ENCODE measurements at places on chromosomes 16 and 17. TPM values are rescaled to one million over a fixed set of nuclear protein-coding genes. Genes with fewer than 3 reads are reported as not detected.

The TLCD1 gene
- 9.5 TPM for total RNA-seq

- no peaks in the 10 kb centered on the region for H3K4me1 ChIP-seq
- no peak for DNase-seq
- peaks cover 15% of the 10 kb centered on the region for H3K27me3 ChIP-seq
- H3K27ac ChIP-seq: no peak overlapping the region
Observed at GRCh38 chr17:36475346-36475970, 11.0 kb upstream of the ZNHIT3 start.

GRCh38 chr16:89354325-89354724, 136.0 kb downstream of the ANKRD11 start:
- no peak overlapping the region for H3K4me3 ChIP-seq
- no peak for DNase-seq
- H3K27me3 ChIP-seq: no peaks in the 10 kb centered on the region
- peaks cover 89% of the 10 kb centered on the region for H3K4me1 ChIP-seq
- H3K36me3 ChIP-seq: peaks cover 24% of the 10 kb centered on the region
- no peak overlapping the region for H3K27ac ChIP-seq

The IRX5 gene
- not detected for total RNA-seq

GRCh38 chr17:386141-386876, 33.7 kb upstream of the RPH3AL start:
- H3K4me1 ChIP-seq: peaks cover 7% of the 10 kb centered on the region
- no peak overlapping the region for H3K27ac ChIP-seq
- H3K4me3 ChIP-seq: peak overlapping the region; percentile 65
- H3K27me3 ChIP-seq: peaks cover 7% of the 10 kb centered on the region
- peak; percentile 83 for DNase-seq

DNA sequence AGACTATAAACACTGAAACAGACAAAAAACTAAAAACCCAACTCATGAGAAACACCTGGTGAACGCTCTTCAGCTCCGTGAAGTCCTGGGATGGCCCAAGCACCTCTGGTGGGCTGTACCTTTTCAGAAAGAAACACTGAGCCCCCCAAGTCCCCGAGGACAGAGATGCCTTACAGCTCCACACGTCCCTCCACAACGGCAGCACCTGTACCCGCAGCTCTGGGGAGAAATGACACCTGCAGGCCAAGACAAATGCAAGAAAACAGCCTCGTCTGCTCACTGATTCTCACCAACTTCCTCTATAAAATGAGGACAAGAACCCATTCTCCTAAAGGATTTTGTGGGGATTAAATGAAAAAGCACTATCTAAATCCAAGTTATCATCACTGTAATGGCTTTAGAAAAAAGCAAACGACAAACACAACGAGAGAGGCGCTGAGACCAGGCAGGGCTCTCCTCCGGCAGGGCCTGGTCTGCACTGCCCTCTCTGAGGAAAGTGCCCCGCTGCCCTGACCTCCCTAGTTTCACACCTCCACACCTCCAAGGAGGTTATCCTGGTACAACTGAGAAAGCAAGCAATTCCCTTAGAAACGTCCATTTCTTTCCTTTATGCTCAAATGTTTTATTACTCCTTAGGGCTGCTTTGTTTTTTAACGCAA, 114.9 kb downstream of the ZNF778 start:
- peaks cover 3% of the 10 kb centered on the region for H3K36me3 ChIP-seq
- no peak overlapping the region for H3K4me3 ChIP-seq
- no peak for DNase-seq

- H3K36me3 ChIP-seq: no peaks in the 10 kb centered on the region
Observed at GRCh38 chr17:7207120-7208001, 12.3 kb downstream of the DLG4 start.

The PITPNM3 gene
- total RNA-seq: 0.41 TPM

GRCh38 chr17:6450926-6451832, 6.9 kb downstream of the PIMREG start:
- H3K27ac ChIP-seq: no peak overlapping the region
- no peak for DNase-seq
- H3K4me1 ChIP-seq: peaks cover 10% of the 10 kb centered on the region
- no peak overlapping the region for H3K4me3 ChIP-seq
- H3K36me3 ChIP-seq: no peaks in the 10 kb centered on the region
- no peaks in the 10 kb centered on the region for H3K27me3 ChIP-seq

GRCh38 chr17:72977771-72978417, 114.6 kb downstream of the SLC39A11 start:
- DNase-seq: no peak
- H3K4me3 ChIP-seq: no peak overlapping the region
- no peaks in the 10 kb centered on the region for H3K27me3 ChIP-seq
- H3K27ac ChIP-seq: no peak overlapping the region
- peaks cover 5% of the 10 kb centered on the region for H3K4me1 ChIP-seq
- peaks cover 5% of the 10 kb centered on the region for H3K36me3 ChIP-seq

The ZPBP2 gene
- 1.0 TPM for total RNA-seq

The HSPB9 gene
- total RNA-seq: not detected

DNA sequence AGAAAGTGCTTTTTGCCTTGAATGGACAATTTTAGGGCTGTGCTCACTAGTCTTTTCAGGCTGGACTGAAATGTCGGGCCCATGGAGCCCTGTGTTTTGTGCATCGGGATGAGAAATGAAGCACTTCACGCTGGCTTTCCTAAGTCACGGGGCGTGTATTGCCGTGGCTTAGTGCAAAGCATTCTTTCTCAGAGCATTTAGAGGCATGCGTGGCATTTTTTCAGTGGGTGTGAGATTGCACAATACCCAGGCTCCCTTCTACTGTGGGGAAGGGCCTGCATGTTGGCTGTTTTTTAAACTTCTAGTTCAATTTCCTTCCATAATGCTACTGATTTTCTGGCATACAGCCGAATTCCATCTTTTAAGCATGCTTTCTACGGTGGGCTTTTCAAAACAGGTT, 12.6 kb upstream of the POLR3E start:
- H3K27ac ChIP-seq: no peak overlapping the region
- H3K36me3 ChIP-seq: peaks cover 27% of the 10 kb centered on the region
- H3K4me3 ChIP-seq: no peak overlapping the region
- H3K27me3 ChIP-seq: no peaks in the 10 kb centered on the region
- DNase-seq: no peak

GRCh38 chr16:68737046-68737729, at the start of gene CDH1:
Gene CDH1, plus strand, starts transcription at chr16:68737292. Its CDS starts 124 bp downstream, at chr16:68737416.
- peak; percentile 41 for DNase-seq
- H3K27ac ChIP-seq: no peak within 1 kb of the TSS
- H3K27me3 ChIP-seq: peaks cover 26% of the 10 kb centered on the region
- peaks cover 12% of the 10 kb centered on the region for H3K4me1 ChIP-seq
- no peaks in the 10 kb centered on the region for H3K36me3 ChIP-seq
- peak within 1 kb of the TSS; percentile 63 for H3K4me3 ChIP-seq

DNA sequence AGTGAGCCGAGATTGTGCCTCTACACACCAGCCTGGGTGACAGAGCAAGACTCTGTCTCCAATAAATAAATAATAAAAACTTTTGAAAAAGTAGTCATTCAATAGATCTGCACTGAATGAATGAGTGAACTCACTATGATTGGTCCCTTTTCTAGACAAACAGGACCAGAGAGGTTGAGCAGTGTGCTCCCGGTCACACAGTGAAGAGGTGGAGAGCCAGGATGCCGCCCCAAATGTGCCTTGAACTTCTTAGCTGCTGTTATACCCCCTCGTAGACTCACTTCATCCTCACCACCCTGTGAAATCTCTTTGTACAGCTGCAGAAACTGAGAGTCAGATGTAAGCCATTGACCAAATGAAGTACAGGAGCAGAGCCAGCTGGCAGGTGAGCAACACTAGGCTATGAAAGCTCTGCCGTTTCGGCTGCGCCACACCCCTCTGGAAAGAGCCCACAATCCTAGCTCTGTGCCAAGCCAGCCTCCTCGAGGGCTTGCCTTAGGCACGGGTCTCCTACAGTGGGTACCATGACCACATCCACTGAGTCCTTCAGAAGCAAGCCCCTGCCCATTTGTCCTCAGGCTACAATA, 7.8 kb upstream of the KIAA0513 start:
- no peak overlapping the region for H3K4me3 ChIP-seq
- no peak overlapping the region for H3K27ac ChIP-seq
- H3K4me1 ChIP-seq: peaks cover 15% of the 10 kb centered on the region

GRCh38 chr16:85383836-85384832, 229.0 kb upstream of the GSE1 start:
- DNase-seq: no peak
- H3K4me3 ChIP-seq: no peak overlapping the region

DNA sequence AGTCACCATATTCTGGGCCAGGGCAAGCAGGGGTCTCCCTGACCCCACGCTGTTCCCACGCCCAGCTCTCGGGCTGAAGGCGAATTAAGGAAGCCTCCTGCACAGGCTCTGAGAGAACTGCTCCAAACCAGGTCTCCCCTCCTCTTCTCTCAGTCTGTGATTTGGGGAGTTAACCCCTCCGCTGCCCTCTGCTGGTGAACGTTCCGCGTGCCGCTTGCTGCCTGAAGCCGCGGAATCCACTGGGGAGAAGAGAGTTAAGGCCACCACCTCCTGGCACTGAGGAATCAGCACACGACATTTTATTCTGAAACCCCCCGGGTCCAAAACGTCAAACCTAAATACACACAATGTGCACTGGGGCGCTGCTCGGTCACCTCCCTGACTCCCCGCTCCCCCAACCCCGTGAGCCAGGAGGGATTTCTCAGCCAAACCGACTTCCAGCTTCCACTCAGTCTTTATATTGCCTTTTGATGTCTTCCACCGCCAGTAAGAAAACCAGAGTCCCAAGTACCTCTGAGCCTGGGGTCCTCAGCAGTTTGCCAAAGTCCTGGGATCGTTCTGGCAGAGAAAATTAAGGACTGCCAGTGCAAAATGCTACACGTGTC, 54.4 kb upstream of the RCVRN start:
- DNase-seq: peak; percentile 42
- H3K36me3 ChIP-seq: no peaks in the 10 kb centered on the region
- no peaks in the 10 kb centered on the region for H3K4me1 ChIP-seq
- H3K4me3 ChIP-seq: no peak overlapping the region
- H3K27me3 ChIP-seq: no peaks in the 10 kb centered on the region

GRCh38 chr17:64639516-64639915, 22.6 kb downstream of the SMURF2 start:
- H3K27ac ChIP-seq: no peak overlapping the region
- H3K4me1 ChIP-seq: peaks cover 22% of the 10 kb centered on the region
- no peak overlapping the region for H3K4me3 ChIP-seq
- H3K36me3 ChIP-seq: peaks cover 3% of the 10 kb centered on the region
- H3K27me3 ChIP-seq: no peaks in the 10 kb centered on the region

The CAVIN1 gene
- total RNA-seq: 2.5 TPM

The SPNS2 gene
- 0.15 TPM for total RNA-seq

The MYH2 gene
- total RNA-seq: not detected

The STX1B gene
- total RNA-seq: 1.0 TPM

The SLC38A8 gene
- not detected for total RNA-seq

DNA sequence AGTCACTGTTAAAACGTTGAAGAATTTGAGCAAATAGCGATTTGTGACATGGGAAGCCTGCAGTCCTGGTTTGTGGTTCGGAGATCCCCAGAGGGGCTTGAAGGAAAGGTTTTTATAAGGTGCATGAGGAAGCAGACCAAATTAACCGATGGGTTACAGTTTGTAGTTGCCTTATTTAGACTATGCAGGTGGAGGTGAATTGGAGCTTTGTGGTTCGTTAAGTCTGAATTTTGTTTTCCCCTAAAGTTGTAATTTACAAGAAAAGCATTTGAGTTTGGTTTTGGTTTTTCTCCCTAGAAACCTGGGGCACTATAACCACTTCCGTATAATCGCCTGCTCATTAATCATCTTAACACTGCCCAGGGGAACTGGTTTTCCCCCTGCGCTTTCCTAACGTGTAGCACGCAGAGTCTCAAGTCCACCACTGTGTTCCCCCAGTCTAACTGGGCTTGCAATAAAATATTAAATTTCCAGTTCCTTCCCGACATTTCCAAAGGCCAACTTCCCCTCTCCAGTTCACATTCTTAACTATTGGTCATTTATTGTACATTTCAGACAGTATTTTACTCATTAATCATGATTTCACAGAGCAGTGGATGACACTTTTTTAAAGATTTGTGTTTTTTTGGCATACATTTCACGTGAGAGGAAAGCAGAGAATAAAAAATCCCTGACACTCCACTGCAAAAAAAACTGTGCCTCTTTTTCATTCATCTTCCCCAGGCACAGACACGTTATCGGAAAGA, 932 bp downstream of the ZNF267 start:
- peaks cover 69% of the 10 kb centered on the region for H3K4me1 ChIP-seq
- peak overlapping the region; percentile 90 for H3K4me3 ChIP-seq
- DNase-seq: peak; percentile 67
- peaks cover 55% of the 10 kb centered on the region for H3K36me3 ChIP-seq
- no peaks in the 10 kb centered on the region for H3K27me3 ChIP-seq
